Prostate gland (tissue), 2 donors: ENCODE measurements at places on chromosomes 12 and 14.
A peak's percentile ranks its signal among the peaks of the same experiment; 100 is the strongest.

DNA sequence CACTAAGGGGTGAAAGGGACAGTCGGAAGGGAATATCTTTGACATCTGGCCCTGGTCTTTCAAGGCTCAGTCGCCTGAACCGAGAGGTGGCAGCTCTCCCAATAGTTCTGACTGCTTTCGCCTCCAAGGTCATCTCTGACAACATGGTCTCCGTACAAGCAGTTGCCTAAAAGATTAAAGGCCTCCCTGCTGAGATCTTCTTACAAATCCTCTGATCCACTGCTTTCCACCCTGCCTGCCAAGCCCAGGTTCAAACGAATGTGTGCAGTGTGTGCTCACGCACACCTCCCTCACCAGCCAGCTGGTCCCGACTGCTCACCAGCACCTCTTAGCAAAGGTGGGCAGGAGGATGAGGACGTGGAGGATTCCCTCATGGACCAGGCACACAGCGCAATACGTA is 10.4 kb downstream of the B4GALNT3 start:
- H3K4me3 ChIP-seq = no peak overlapping the region
- H3K36me3 ChIP-seq = no peaks in the 10 kb centered on the region
- no peak for DNase-seq
- no peak overlapping the region for H3K27ac ChIP-seq
- no peaks in the 10 kb centered on the region for H3K4me1 ChIP-seq
- H3K27me3 ChIP-seq = no peaks in the 10 kb centered on the region

DNA sequence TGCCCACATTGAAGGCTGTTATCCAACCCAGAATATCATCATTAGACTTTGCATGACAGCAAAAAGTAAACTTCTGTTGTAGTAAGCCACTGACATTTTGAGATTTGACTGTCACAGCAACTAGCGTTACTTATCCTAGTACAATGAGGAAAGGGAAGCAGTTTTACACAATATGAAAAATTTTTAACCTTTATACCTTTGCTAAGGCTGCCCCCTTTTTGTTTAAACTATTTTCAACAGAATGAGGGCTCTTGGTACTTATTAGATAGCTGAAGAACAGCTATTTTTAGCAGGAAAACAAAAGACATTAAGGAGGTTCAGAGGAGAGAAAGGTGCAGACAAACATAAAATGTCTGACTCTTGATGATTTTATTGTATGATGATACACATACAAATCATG is 23.4 kb upstream of the TMX1 start:
- H3K4me3 ChIP-seq = no peak overlapping the region
- DNase-seq = no peak
- H3K36me3 ChIP-seq = no peaks in the 10 kb centered on the region
- H3K27ac ChIP-seq = no peak overlapping the region

GRCh38 chr12:1630133-1630826 is 1.2 kb downstream of the WNT5B start:
- peak overlapping the region; percentile 35 for H3K4me3 ChIP-seq
- peak overlapping the region; percentile 74 for H3K27ac ChIP-seq
- no peaks in the 10 kb centered on the region for H3K27me3 ChIP-seq
- no peaks in the 10 kb centered on the region for H3K36me3 ChIP-seq

DNA sequence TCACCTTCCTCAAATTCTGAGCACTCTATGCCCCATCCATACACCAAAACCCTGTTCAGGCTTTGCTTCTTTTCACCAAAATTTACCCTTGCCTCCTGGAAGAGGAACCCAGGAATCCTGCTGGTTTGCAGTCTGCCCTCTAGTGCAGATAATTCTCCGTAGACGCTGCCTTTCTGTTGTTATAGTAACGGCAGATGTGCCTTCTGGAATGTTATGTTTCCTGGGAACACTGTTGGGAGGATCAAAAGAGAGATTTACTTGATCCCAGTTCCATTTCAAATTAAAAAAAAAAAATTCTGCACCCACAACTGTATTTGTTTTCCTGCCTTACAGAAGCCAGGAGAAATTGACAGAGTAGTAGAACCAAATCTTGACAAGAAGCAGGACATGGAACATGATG is 104.2 kb upstream of the RMST start:
- no peak for DNase-seq
- H3K4me3 ChIP-seq = no peak overlapping the region
- no peaks in the 10 kb centered on the region for H3K27me3 ChIP-seq
- H3K36me3 ChIP-seq = no peaks in the 10 kb centered on the region
- no peaks in the 10 kb centered on the region for H3K4me1 ChIP-seq

DNA sequence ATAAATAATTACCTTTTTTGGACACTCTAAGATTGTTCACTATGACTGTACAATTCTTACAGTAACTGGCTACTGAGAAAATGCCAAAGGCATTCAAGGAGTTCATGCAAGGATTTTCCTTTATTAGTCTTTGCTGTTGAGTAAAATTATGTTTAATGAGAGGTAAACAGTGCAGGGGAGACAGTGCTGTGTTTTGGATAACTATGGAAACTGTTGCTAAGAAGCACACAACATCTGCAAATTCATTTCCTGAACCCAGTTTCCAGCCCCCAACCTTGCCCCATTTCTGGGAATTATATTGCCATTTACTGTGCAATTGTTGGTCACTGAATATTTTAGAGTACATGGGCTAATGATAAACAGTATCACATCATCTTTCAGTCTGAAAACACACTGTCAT is 1005.8 kb downstream of the TRHDE start:
- no peaks in the 10 kb centered on the region for H3K4me1 ChIP-seq
- no peaks in the 10 kb centered on the region for H3K27me3 ChIP-seq
- H3K27ac ChIP-seq = no peak overlapping the region
- H3K36me3 ChIP-seq = no peaks in the 10 kb centered on the region
- no peak overlapping the region for H3K4me3 ChIP-seq

DNA sequence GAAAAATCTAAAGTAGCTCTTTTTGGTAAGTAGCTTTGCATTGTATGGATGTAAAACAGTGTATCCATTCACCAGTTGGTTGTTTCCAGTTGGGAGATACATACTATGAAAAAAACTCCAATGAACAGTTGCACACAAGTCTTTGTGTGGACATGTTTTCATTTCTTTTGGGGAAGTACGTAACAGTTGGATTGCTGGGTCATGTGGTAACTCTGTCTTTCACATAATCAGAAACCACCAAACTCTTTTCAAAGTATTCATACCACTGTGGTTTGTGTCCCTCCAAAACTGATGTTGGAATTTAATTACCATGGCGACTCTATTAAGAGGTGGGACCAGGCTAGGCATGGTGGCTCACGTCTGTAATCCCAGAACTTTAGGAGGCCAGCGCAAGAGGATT is 58.9 kb upstream of the RESF1 start:
- DNase-seq = no peak
- H3K4me1 ChIP-seq = no peaks in the 10 kb centered on the region
- no peak overlapping the region for H3K27ac ChIP-seq
- no peaks in the 10 kb centered on the region for H3K27me3 ChIP-seq
- no peaks in the 10 kb centered on the region for H3K36me3 ChIP-seq

DNA sequence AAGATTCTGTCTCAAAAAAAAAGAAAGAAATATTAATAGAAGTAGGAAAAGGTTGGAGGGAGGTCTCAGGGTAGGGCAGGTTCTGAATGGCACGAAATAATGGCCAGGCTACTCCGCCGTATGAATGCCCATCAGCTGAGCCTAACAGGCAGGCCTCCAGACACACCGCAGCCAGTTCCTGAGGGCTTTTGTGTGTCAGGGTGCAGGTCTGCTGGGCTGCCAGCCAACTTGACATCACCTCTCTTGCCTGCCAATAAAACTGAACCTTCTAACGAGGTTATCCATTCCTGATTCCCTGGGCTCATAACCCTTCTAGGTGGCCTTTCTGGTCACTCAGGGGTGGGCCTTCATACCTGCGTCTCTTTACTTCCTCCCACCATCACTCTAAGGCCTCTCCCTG is 3.0 kb downstream of the IFI27 start:
- H3K27me3 ChIP-seq = no peaks in the 10 kb centered on the region
- no peak overlapping the region for H3K27ac ChIP-seq
- no peaks in the 10 kb centered on the region for H3K4me1 ChIP-seq
- DNase-seq = no peak

GRCh38 chr14:24278424-24278823 is 7.0 kb upstream of the RABGGTA start:
- H3K4me3 ChIP-seq = no peak overlapping the region
- H3K36me3 ChIP-seq = no peaks in the 10 kb centered on the region
- H3K4me1 ChIP-seq = no peaks in the 10 kb centered on the region
- DNase-seq = no peak
- no peak overlapping the region for H3K27ac ChIP-seq

GRCh38 chr14:69755296-69755695 is 11.6 kb upstream of the SRSF5 start:
- H3K4me1 ChIP-seq = no peaks in the 10 kb centered on the region
- peak overlapping the region; percentile 69 for H3K27ac ChIP-seq
- no peak overlapping the region for H3K4me3 ChIP-seq
- no peaks in the 10 kb centered on the region for H3K36me3 ChIP-seq

- H3K27ac ChIP-seq = peak overlapping the region; percentile 77
- no peak overlapping the region for H3K4me3 ChIP-seq
- H3K27me3 ChIP-seq = no peaks in the 10 kb centered on the region
- DNase-seq = peak; percentile 84
- H3K36me3 ChIP-seq = no peaks in the 10 kb centered on the region
- peaks cover 6% of the 10 kb centered on the region for H3K4me1 ChIP-seq
These were observed 20.2 kb upstream of the PPP1R13B start for GRCh38 chr14:103867523-103867953.

GRCh38 chr14:88454886-88455285 is 69.4 kb downstream of the SPATA7 start:
- no peaks in the 10 kb centered on the region for H3K27me3 ChIP-seq
- H3K27ac ChIP-seq = no peak overlapping the region
- DNase-seq = no peak
- no peaks in the 10 kb centered on the region for H3K36me3 ChIP-seq
- no peaks in the 10 kb centered on the region for H3K4me1 ChIP-seq
- H3K4me3 ChIP-seq = no peak overlapping the region

GRCh38 chr12:101302741-101303140 is 22.8 kb downstream of the UTP20 start:
- H3K4me3 ChIP-seq = no peak overlapping the region
- H3K27ac ChIP-seq = no peak overlapping the region
- H3K27me3 ChIP-seq = no peaks in the 10 kb centered on the region
- no peak for DNase-seq
- no peaks in the 10 kb centered on the region for H3K36me3 ChIP-seq

DNA sequence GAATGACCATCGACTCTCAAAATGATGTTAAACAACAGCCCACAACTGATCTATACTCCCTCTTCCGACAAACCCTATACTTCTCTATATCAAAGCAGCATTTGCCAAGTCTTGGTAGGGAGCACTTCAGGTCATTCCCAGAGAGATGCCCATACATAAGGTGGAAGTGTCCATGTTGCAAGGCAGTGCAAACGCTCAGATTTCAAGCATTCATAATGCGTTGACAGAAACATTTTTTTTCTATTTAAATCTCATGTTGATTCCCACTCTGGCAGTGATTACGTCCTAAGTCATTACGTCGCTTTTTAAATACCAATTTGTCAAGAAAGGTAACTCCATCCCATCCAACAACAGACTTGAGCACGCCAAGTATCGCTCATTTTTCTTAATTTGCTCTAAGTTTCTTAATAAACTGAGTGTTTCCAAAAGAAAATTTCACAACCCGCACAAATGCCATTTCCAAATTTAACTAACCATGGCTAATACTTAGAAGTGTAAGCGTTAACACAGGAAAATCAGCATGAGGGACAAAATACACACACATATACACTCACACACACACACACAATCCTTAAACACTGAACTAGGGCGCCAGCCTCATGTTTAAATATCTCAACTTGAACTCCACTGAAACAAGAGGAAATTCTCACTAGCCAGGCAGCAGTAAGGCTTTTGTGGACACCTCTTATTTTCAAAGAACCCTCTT is 1.1 kb downstream of the GXYLT1 start:
- H3K27ac ChIP-seq = peak overlapping the region; percentile 78
- H3K36me3 ChIP-seq = no peaks in the 10 kb centered on the region
- DNase-seq = peak; percentile 10
- H3K4me1 ChIP-seq = no peaks in the 10 kb centered on the region
- H3K4me3 ChIP-seq = peak overlapping the region; percentile 93

- DNase-seq = no peak
- no peak overlapping the region for H3K27ac ChIP-seq
- no peak overlapping the region for H3K4me3 ChIP-seq
These were observed 275.0 kb downstream of the AKAP6 start for GRCh38 chr14:32603992-32604565.

DNA sequence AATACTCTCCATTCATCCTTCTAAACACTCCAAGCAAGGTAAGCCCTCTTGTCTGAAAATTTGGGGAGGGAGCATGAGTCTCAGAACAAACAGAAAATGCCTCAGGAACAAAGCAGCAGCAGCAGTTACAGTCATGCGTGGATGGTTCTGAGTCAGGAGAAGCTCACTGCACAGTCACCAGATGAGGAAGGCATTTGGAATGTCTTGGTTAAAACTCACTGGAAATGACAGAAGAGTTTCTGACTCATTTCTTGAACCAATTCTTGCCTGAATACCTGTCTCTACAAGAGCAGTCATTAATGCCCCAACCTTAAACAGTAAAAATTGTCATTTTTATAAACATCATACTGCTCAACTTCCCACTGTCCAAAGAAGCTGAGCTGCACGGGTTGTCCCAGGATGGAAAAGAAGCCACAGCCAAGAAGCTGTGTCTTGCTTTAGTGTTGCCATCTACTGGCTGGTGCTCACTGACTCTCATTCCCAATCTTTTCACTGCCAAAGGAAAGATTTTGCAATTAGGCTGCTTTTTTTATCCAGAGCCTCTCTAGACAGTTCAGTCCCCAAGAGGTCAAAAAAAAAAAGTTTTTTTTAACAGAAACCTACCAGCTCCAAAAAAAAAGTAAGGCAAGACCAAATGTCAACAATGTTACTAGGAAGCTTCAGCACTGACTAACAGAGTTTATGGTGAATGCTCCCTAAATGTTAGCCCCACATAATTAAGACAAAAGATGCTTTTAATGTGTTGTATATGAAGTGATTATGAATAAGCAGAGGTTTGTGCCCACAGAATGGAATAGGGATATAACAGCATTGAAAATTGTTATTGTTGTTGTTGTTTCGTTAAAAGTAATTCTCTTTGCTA is 40.4 kb downstream of the KICS2 start:
- DNase-seq = peak; percentile 67
- H3K27ac ChIP-seq = peak overlapping the region; percentile 8
- no peak overlapping the region for H3K4me3 ChIP-seq
- no peaks in the 10 kb centered on the region for H3K36me3 ChIP-seq
- no peaks in the 10 kb centered on the region for H3K4me1 ChIP-seq

- no peak overlapping the region for H3K4me3 ChIP-seq
- H3K27ac ChIP-seq = no peak overlapping the region
- H3K36me3 ChIP-seq = no peaks in the 10 kb centered on the region
- no peaks in the 10 kb centered on the region for H3K27me3 ChIP-seq
- peak; percentile 46 for DNase-seq
These were observed 15.4 kb upstream of the TMEM120B start for GRCh38 chr12:121697093-121697698.

DNA sequence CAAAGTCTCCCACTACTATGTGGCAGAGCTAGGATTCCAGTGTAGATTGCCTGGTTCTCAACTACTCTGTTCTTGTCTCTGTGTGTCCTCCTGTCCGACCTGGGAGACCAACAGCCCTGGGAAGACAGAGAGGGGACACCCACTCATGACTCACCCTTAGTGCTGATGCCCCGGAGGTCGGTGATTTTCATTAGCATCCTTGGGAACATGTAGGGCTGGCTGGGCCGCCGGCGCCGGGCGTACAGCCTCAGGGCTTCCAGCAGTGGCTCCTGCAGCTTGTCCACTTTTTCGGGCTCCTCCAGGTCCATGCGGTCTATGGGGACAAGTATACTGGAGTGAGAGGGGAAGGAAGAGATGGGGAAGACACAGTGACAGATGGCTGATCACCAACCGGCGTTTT is 5.9 kb upstream of the ITGB7 start:
- no peaks in the 10 kb centered on the region for H3K27me3 ChIP-seq
- H3K27ac ChIP-seq = no peak overlapping the region
- no peak overlapping the region for H3K4me3 ChIP-seq
- peaks cover 12% of the 10 kb centered on the region for H3K4me1 ChIP-seq
